ENCODE measurements at places on chromosomes 13 and 19.

- no peak for DNase-seq
These were observed 1.6 kb upstream of the CLEC11A start for GRCh38 chr19:50721441-50722137.

DNA sequence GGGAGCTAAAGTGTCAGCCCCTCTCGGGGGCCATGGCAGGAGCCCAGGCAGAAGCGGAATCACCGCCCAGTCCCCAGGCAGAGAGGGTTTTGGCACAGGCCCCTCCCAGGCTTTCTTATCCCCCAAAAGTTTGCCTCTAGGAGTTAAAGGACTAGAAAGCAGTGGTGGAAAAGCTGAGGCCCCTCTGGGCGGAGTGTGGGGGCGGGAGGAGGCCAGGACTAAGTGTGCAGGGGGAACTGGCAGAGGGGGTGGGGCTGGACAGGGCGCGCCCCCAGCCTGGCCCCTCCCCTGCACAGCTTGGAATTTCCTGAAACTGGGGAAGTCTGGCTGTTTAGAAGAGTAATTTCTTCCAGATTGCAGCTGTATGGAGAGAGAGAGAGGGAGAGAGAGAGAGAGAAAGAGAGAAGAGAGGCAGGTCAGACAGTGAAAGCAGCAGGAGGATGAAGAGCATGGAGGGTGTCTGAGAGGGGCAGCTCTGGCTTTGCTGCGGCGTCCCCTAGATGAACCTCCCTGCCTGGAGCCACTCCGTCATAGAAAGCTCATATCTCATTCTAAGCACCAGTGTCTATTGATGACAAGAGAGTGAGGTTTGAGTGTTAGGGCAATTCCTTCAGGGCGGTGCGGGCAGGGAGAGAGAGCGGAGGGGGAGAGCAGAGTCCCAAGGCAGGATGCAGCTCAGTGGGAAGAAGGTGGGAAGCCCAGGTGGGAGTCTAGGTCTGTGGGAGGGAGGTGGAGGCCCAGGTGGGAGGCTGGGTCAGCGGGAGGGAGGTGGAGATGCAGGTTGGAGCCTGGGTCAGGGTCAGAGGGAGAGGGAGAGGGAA, at the start of gene CDC42EP5:
CDC42EP5 (minus strand) TSS at position 226 of the 821 bp plus-strand sequence. CDS start 7,749 bp downstream, outside the sequence.
- no peak for DNase-seq

GRCh38 chr13:49216334-49216733, 3.8 kb upstream of the MLNR start:
- DNase-seq = no peak

DNA sequence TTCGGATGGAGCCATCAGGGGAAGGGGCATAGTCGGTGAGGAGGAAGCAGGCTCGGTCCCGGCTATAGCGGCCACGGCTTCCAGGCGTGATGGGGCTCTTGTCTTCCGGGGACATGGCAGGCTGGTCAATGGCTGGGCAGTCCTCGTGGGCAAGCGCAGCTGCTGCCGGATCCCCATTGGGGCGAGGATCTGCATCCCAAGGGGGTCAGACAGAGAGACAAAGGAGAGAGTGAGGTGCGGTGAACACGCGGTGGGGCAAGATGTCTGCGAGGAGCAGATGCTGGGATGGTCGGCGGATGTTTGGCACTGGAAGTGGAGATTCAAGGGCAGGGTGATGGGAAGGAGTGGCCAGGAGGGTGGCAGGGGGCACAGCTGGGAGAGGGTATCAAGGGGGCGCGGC, 8.6 kb downstream of the KCNC3 start:
- DNase-seq = no peak

DNA sequence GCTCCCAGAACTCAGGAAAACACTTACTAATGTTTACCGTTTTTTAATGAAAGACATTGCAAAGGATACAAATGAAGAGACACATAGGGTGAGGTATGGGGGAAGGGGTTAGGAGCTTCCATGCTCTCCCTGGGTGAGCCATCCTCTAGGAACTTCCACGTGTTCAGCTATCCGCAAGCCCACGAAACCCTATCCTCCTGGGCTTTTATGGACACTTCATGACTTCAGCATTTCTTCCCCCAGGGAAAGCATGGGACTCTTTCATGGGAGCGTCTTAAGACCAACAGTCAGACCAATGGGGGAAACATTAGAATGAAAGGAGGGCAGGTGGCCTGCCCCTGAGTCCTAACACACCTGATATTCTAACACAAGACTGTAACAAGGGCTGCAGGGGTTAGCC, 6.6 kb upstream of the ESD start:
- no peak for DNase-seq

DNA sequence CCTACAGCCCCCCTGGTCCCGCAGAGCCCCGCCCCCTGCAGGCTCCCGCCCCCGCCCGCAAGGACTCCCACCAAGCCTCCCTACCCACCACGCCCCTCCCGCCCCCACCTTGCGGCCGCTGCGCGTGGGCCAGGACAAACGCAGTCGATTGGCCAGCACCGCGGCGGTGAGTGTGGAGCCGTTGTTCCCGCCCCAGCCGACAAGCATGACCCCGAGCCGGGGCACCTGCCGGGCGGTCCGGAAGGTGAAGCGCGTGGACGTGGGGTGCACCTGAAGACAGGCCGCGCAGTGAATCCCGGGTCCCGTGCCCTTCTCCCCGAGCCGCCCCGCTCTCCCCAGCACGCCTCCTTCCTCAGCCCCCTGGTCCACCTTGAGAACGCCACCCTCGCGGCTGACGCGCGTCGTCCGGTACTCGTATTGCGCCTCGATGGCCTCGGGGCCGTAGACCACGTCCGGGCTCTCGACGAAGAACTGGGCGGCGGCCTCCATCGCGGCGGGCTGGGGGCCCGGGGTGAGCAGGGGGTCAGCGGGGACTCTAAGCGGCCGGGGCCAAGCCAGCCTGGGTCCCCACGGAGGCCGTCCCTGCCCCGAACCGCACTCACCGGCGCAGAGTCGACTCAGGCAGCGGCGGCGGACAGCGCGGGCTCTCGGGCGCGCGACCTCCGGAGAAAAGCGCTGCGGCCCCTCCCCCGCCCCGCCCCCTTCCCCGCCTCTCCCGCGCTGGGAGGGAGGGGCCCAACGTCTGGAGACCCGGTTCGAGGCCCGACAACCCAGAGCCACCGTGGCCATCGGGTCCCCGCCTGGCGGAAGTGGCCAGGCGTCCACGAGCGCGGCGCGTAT, at the start of gene ISYNA1:
ISYNA1 (minus strand) TSS at position 643 of the 840 bp plus-strand sequence; CDS start at position 489, 154 bp downstream.
- peak; percentile 65 for DNase-seq

- DNase-seq = peak; percentile 51
These were observed 82.4 kb downstream of the PIBF1 start for GRCh38 chr13:72864142-72865011.

GRCh38 chr19:55669418-55670279, 5.4 kb upstream of the EPN1 start:
- DNase-seq = no peak

DNA sequence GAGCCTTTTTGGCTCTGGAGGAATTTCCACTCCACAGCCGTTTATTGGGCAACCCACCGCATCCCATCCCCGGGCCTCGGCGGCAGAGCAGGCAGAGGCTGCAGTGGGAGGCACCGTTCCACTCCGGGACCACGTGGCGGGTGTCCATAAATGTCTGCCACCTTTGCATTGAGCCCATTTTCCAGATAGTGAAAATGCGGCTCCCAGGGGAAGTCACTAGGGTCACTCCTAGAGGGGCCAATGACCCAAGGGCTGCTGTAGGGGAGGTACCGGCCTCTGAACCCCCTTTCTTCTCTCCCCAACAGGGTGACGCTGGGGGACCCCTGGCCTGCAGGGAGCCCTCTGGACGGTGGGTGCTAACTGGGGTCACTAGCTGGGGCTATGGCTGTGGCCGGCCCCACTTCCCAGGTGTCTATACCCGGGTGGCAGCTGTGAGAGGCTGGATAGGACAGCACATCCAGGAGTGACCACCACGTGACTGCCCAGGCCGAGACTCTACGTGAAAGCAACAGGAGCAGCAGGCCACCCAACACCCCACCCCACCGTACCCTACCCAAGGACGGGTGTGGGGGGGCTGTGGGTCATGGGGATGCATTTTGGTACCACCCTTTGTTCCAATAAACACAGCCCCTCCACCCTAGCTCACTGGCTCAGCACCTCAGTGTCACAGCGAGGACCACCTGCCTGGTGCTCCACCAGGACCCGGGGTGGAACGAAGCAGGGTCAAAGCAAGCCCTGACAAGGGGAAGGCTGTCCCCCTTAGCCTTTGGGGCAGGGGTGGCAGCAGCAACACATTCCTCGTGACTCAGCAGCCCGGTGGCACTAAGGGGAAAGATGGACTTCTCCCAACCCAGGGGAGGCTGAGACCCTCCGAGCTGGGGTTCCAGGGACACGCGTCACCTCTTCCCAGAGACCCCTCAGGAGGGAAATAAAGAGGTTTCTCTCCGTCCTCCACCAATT, 1.5 kb downstream of the TIMM13 start:
- no peak for DNase-seq

- peak; percentile 47 for DNase-seq
These were observed 89.4 kb downstream of the DPF1 start for GRCh38 chr19:38134540-38135149.
